ENCODE measurements at places on chromosomes 13 and 19.

DNA sequence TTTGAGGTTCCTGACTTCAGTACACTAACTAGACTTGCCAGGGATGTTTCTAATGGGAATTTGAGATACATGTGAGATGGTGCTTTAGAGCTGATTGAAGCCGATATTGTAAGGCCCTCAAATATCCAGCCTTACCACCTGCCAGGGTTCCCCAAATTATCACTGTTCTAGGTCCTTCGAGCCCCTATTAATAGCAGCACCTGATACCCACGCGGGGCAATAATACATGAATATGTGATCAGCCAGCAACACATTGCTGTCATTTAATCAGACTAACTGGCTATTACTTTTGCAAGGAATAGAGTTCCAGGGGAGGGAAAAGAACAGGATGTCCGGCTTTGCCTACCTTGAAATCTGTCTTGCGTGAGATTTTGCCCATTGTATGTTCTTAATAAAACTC, 5.1 kb downstream of the RGCC start:
- no peak overlapping the region for H3K4me3 ChIP-seq
- H3K36me3 ChIP-seq, result no peaks in the 10 kb centered on the region
- 0 out of 2 replicates have a peak, but pooled peaks cover 5% of the 10 kb centered on the region for H3K4me1 ChIP-seq
- H3K27ac ChIP-seq, result no peak overlapping the region

- peak; percentile 72 for DNase-seq
- no peaks in the 10 kb centered on the region for H3K36me3 ChIP-seq
- 0 out of 2 replicates have a peak, but pooled peaks cover 6% of the 10 kb centered on the region for H3K4me1 ChIP-seq
- peak within 1 kb of the TSS; percentile 84 for H3K4me3 ChIP-seq
Measured at GRCh38 chr13:99606324-99607066, 105.2 kb downstream of the TM9SF2 start.

- H3K36me3 ChIP-seq, result peaks cover 1% of the 10 kb centered on the region
- peaks cover 17% of the 10 kb centered on the region for H3K27me3 ChIP-seq
- DNase-seq, result peak; percentile 83
- peak overlapping the region; percentile 83 for H3K4me3 ChIP-seq
- H3K27ac ChIP-seq, result peak overlapping the region; percentile 95
Measured at GRCh38 chr19:33795370-33796163, 1.1 kb upstream of the KCTD15 start.

DNA sequence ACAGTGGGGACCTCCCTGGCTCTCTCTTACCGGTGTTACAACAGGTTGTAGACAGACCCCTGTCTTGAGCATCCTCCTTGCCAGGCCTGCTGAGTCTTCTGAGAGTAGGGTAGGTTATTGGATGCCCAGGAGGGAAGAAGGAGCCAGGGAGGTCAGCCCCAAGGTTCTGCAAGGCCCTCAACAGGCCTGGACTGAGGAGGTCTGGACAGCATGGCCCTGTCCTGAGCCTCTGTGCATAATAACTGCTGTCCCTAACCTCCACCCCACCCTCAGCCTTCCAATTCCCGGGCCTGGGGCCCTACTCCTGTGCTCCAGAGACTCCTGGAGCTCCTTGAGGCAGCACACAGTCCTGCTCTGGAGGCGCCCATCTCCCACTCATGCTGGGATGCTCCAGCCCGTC, 336 bp downstream of the CD22 start:
- no peak for DNase-seq
- H3K27me3 ChIP-seq, result no peaks in the 10 kb centered on the region
- H3K27ac ChIP-seq, result no peak overlapping the region
- H3K36me3 ChIP-seq, result peaks cover 44% of the 10 kb centered on the region
- H3K4me1 ChIP-seq, result peaks cover 3% of the 10 kb centered on the region

DNA sequence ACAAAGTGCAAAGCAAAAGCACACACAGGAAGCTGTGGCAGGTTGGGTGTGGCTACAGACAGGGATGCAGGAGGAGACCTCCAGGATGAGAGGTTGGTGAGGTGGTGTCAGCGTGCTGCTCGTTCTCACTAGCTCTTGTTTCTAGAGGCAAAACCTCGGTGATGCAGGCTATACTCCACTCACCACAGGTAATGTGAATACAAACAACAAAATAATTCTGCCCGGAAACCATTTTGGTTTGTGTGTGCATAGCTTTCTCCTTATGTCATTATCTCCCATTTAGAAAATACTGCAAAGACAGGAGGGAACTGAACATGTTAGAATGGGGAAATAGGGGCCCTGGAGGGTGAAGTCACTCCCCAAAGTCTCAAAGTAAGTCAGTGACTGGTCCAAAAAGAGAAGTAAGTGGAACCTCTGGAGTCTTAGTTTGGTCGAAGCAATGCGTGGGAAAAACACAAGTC, 9.4 kb downstream of the LCP1 start:
- no peak overlapping the region for H3K27ac ChIP-seq
- DNase-seq, result no peak
- H3K36me3 ChIP-seq, result peaks cover 13% of the 10 kb centered on the region
- no peaks in the 10 kb centered on the region for H3K4me1 ChIP-seq
- H3K27me3 ChIP-seq, result no peaks in the 10 kb centered on the region
- no peak overlapping the region for H3K4me3 ChIP-seq

DNA sequence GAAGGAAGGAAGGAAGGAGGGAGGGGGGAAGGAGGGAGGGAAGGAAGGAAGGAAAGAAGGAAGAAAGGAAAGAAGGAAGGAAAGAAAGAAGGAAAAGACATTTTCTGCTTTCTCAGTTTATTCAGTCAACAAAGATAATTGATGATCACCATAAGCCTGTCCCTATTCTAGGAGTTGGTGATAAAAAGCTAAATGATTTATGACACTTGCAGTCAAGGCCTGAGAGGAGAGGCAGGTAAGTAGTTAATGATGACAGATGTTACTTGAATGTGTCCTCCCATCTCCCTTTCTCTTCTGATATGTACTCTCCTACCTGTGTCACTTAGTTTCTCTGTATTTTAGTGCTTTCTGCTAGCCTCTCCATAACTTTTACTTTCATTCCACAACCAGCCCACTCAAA, 141.3 kb downstream of the SLITRK6 start:
- H3K27me3 ChIP-seq, result no peaks in the 10 kb centered on the region
- H3K4me3 ChIP-seq, result no peak overlapping the region
- no peaks in the 10 kb centered on the region for H3K36me3 ChIP-seq
- H3K27ac ChIP-seq, result no peak overlapping the region
- H3K4me1 ChIP-seq, result no peaks in the 10 kb centered on the region

All from PC-9 (cell line).